ENCODE measurements at places on chromosomes 5 and 9.

GRCh38 chr5:139951296-139951924 lies 91.7 kb downstream of the NRG2 start:
- no peak for DNase-seq

DNA sequence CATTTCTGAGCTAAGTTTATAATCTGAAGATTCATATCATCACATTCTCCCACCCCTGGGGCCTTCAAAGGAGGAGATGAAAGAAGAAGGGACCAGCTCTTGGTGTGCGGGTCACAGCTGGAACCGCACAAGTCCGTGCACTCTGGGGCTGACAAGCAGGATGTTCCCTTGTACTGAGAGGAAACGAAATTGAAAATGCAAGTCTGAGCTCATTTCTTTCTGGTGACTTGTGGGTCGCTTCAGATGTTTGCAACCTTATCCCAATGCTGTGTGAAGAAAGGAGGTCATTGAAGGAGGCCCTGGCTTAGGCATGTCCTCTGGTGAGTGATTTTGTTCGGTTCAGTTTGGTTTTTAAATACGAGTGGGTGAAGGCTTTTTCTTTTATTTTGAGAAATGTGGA lies 59.6 kb downstream of the C9orf152 start:
- no peak for DNase-seq

- DNase-seq, result no peak
Observed at GRCh38 chr5:91103353-91104061, 279.6 kb downstream of the ARRDC3 start.

- DNase-seq, result no peak
Observed at GRCh38 chr9:18002718-18003438, 424.0 kb downstream of the SH3GL2 start.

DNA sequence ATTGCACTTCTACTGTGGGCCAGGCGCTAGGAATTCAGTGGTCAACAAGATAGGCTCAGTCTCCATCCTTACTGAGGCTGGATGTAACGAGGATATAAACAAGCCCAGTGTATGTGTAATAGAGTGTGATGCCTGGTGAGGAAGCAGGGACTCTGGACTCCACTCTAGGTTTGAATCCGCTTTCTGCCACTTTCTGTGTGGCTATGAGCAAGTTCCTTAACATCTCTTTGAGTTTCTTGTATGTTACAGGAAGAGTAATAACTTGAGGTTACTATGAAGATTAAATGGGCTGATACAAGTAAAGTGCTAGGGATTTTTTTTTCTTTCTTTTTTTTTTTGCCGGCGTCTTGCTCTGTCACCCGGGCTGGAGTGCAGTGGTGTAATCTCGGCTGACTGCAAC lies 12.4 kb downstream of the DOCK2 start:
- no peak for DNase-seq

GRCh38 chr9:113590991-113591898 lies 127.7 kb downstream of the RGS3 start:
- no peak for DNase-seq

DNA sequence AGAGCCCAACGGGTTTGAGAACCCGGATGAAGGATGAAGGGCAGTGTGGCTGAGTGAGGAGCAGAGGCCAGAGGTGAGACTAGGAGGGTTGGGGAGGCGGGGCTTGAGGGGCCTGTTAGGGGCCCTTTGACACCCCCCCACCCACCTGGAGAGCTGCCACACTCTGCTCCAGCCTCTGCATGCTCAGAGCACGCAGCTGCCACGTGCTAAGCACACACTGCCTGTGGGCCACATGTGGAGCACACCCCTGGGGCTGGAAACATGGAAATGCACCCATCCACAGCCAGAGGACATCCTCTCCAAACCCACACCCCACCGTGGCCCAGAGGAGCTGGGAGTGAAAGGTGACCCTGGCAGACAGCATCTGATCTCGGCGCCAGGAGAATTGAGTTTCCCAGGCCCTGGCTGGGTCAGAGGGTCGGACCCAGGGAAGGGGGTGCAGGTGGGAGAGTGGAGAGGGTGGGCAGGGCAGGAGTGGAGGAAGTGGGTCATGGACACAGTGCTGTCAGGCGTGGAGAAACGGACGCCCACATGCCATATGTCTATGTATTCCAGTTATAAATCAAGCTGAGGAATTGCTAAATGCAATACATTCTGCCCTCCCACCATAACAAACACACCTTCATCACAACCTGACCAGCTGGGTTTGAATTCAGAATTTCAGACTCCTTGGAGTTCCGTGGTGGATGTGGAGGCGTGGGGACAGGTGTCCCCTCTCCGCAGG lies 5.9 kb downstream of the DNM1 start:
- no peak for DNase-seq

DNA sequence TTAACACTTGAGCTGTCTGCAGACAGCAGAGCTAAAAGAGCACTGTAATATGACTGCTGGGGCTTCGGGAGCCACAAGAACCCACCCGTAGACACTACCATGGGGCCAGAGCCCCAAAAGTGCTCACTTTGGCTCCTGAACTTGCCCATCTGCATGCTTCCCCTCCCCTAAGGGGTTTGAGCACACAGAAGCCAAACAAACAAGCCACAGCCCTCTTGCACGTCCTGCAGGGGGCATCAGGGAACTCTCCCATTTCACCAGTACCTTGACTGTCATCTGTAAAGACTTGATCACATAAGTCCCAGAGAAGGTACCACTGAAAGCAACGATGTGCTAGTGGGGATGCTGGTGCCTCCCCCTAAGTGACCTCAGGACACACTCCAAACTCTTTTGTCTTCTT lies 681.8 kb downstream of the SEMA5A start:
- DNase-seq, result no peak

GRCh38 chr5:74085186-74085585 lies 459.2 kb downstream of the ARHGEF28 start:
- DNase-seq, result no peak

DNA sequence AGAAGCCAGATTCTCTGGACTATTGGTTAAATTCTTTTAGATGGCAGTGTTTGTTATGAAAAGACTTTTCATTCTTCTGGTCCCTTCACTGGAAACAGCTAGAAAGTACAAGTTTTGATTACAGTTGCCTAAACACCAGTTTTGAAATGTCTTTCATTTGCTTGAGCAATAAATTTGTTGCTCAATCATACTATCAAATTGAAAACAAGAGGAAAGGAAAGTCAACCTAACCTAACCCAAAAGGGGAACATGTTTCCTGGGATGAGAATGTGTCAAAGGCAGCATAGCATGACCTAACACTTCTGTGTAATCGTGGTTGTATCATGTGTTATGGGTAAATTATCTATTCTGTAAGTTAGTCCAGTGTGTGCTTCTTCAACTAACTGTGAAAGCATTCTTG lies 213.2 kb downstream of the TMC1 start:
- DNase-seq, result no peak

GRCh38 chr5:71782771-71783770 lies 64.0 kb downstream of the CARTPT start:
- DNase-seq, result peak; percentile 49

DNA sequence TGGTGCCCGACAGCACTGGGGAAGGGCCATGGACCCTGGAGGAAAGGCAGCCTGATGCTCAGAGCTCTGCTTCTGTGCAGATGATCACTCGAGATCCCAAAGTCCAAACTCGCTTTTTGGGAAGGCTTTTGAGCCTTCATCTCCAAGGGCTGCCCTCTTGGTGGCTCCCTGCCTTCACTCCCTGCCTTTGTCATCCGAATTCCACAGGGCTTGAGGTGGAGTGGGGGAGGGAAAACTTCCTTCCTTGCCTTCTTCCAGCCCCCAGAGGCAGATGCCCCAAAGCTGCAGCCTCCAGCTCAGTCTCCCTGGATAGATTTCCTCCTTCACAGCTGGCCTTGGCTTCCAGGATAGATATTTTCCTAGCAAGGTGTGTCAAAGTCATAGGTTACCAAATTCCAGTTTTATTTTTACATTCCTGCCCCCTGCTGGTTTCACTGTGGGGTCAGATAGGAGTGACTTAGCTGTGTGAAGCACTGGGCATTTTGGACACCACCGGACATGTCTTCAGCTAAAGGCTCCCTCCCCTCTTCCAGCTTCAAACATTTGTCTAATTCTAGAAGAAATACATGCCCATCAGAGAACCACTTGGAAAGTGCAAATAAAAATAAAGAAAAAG lies 268.2 kb downstream of the HSPA4 start:
- DNase-seq, result no peak

DNA sequence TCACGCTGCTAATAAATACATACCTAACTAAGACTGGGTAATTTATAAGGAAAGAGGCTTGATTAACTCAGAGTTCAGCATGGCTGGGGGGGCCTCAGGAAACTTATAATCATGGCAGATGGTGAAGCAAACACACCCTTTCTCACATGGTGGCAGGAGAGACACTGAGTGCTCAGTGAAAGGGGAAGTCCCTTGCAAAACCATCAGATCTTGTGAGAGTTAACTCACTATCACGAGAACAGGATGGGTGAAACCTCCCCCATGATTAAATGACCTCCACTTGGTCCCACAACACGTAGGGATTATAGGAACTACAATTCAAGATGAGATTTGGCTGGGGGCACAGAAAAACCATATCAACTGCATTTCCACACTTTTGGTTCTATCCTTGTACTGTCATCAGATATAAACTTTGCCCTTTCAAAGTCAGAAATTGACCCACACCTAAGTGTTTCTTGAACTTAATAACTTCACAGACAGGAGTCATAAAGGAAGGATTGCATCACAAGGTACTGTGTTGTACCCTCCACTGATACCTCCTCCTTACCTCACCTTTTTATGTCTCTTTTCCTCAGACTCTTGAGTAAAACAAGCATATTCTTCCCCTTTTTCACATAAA lies 319.1 kb upstream of the PIK3R1 start:
- no peak for DNase-seq

GRCh38 chr5:142544946-142545649 lies 140.8 kb downstream of the FGF1 start:
- no peak for DNase-seq

DNA sequence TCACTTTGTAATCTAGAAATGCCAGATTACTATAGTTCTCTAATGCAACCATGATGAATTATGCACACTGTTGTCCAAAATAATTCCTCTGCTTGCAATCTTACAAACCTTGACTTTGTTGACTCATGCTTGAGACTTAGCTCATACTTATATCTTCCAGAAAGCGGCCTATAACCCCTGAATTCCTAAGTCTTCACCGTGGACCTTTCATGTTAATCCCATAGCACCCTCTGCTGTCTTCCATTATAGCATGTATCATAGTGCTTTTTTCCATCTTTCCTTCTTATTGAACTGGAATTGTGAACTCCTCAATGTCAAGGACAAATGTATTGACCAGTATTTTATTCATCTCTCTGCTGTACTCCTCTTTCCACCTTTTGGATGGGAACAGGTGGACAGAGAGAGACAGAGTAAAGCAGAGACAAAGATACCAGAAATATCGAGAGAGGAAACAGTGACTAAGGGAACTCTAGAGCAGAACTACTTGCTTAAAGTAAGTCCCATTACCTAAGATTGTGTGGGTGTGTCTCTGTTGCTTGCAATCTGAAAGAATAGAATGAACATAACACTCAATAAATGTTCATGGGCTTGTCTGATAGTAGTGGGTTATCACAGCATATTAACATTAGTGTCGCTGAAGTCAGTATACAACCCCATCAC lies 110.0 kb downstream of the LURAP1L start:
- DNase-seq, result no peak

GRCh38 chr5:167050568-167051401 lies 1240.7 kb upstream of the WWC1 start:
- DNase-seq, result no peak

GRCh38 chr5:42750507-42750906 lies 6.1 kb upstream of the CCDC152 start:
- no peak for DNase-seq

GRCh38 chr5:26945901-26946300 lies 92.5 kb downstream of the CDH9 start:
- DNase-seq, result no peak

DNA sequence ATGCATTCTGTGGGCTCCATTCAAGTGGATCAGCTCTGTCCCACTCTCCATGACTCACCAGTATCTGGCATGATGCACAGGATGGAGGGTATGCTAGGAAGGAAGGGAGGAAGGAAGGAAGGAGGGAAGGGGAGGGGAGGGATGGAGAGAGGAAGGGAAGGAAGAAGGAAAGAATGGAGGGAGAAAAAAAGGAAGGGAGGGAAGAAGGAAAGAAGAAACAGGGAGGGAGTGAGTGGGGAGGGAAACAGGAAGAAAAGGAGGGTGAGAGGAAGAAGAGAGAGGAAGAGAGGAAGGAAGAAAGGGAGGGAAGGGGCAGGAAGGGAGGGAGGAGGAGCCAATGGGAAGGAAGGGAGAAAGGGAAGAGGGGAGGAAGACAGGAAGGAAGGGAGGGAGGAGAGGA lies 5.3 kb upstream of the BARHL1 start:
- no peak for DNase-seq

DNA sequence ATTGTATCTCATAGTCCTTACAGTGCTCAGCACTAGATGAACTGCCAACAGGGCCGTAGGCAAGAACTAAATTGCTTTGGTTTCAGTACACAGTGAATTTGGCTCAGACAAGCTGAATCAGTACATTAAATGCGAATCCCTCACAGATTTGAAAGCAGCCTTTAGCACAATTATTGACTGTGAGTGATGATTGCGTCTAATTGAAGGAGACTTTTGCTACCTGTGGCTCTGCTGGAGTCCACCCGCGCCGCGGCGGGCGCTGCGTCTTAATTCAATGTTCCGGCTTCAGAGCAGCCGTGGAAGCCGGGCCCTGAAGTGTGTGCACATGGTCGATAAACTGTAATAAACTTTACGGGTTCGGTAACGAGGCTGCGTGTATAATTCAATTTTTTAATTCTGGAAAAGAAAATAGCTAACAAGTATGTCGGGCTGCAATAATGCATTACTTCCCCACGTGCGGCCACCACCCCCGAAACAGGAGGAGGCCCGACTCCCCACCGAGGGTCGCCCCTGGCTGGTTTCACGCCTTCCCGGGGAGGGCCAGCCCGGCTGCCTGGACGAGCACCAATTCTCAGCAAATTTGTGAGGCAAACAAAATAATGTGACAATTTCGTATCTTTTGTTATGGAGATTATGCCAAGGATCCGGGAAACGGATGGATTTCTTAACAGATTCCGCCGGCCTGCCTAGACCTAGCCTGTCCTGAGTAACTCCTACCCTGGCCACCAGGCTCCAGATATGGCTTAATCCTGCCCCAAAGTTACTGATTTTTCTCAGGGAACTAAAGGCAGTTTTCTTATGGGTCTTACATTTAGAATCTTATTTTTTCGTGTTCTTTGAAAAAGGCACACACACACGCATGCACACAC lies 269.4 kb upstream of the IRX1 start:
- no peak for DNase-seq

DNA sequence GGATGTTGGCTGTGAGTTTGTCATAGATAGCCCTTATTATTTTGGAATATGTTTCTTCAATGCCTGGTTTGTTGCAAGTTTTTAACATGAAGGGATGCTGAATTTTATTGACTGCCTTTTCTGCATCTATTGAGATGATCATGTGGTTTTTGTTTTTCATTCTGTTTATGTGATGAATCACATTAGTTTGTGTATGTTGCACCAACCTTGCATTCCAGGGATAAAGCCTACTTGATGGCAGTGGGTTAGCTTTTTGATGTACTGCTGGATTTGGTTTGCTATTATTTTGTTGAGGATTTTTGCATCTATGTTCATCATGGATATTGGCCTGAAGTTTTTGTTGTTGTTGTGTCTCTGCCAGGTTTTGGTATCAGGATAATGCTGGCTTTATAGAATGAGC lies 225.6 kb downstream of the PCSK1 start:
- no peak for DNase-seq
